ENCODE measurements at places on chromosomes 5 and 9.

- DNase-seq = no peak
Observed at GRCh38 chr5:683551-684481, 9.3 kb downstream of the TPPP start.

GRCh38 chr5:122377026-122377425 lies 65.0 kb downstream of the SNCAIP start:
- DNase-seq = no peak

- peak; percentile 39 for DNase-seq
Observed at GRCh38 chr9:100426530-100427365, at the start of gene MSANTD3. TSS of gene MSANTD3 (plus strand) at chr9:100427143. CDS start at chr9:100441939, 14,796 bp downstream.

- no peak for DNase-seq
Observed at GRCh38 chr5:416636-416960, 26.4 kb upstream of the EXOC3 start.

DNA sequence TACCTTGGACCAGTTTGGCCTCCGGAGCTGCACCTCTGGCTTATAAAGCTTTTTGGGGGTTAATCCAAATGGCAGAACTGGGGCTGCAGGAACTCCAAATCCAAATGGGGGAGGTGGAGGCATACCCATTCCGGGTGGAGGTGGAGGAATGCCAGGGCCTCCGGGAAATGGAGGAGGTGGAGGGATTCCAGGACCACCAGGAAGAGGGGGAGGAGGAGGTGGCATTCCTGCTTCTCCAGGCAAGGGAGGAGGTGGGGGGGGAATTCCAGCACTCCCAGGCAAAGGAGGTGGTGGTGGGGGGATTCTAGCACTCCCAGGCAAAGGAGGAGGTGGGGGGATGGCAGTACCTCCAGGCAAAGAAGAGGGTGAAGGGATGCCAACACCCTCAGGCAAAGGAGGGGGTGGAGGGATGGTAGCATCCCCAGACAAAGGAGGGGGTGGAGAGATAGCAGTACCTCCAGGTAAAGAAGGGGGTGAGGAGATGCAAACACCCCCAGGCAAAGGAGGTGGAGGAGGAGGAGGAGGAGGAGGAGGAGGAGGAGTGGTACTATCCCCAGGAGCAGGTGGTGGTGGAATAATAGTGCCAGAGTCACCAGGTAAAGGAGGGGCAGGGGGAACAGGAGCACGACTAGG lies 45.2 kb downstream of the DIAPH1 start:
- no peak for DNase-seq

GRCh38 chr5:102528600-102528999 lies 29.8 kb upstream of the SLCO6A1 start:
- no peak for DNase-seq

DNA sequence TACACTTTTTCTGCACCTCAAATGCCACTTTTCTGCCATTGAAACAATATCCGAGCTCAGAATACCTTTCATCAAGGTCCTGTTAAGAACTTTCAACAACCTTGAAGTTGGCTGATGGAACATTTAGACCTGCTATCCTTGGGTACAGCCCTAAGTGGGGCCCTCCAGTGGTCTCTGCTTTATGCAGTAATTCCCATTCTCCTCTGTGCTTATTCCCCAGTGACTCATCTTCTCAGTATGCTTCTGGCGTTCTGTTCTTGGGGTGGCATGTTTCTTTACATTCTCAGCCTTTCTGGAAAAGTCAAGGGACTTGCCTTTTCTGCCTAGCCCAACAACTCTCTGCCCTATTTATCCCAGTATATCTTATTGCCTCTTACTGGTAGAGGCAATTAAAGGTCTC lies 7.1 kb downstream of the ANP32B start:
- no peak for DNase-seq

DNA sequence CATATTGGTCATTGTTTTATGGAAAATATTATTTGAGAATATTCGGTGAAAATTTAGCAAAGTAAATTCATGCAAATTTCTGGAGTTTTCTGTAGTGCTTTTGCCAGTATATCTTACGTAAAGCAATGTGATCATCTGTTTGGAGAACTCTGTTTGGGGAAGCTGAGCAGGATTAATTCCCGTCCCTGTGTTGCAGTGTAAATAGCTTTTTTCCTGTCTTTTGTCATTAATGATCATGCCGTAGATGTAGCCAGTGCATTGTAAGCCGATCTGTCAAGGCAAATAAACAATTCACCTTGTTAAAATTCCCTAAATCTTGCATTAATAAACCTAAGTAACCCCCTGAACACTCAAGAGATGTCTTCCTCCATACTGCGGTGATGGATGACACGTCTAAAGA lies 39.2 kb downstream of the PPIC start:
- DNase-seq = no peak

DNA sequence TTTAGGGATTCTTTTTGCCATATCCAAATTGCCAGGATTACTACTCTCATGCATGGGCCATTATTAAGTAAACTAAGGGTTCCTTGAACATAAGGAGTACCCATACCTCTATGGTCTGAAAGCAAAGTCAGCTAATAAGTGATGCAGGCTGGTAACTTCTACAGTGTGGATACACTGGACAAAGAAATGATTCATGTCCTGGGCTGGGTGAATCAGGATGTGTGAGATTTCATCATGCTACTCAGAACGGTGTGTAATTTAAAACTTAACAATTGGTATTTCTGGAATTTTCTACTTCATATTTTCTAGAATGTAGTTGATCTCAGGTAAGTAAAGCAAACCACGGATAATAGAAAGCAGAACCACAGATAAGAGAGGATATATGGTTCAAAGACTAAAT lies 428.8 kb downstream of the CHSY3 start:
- DNase-seq = no peak

DNA sequence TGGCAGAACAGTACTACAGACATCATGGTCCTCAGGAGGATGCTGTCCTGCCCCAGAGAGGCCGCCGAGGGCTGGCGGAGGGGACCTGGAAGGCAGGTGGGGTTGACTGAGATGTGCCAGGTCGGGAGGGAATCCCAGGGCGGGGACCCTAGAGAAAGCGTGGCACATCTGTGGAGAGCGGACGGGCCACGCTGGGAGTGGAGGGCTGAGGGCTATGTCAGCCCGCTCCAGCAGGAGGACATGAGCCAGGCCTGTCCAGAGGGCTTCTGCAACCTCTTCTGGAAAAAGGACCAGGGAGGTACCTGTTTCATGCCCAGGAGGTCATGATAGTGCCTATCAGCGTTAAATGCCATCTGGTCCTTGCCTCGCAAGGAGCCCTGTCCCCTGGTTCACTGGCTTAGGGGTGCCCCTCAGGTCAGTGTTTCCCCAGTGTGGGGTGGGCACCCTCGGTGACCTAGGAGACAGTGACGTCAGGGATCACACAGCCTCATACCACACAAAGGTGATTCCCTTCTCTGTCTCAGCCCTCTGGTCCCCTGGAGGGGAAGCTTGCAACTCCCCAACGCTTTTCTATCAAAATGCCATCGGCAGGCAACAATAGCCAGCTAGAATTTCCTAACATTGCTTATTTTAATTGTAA lies 103.6 kb upstream of the IER5L start:
- no peak for DNase-seq

DNA sequence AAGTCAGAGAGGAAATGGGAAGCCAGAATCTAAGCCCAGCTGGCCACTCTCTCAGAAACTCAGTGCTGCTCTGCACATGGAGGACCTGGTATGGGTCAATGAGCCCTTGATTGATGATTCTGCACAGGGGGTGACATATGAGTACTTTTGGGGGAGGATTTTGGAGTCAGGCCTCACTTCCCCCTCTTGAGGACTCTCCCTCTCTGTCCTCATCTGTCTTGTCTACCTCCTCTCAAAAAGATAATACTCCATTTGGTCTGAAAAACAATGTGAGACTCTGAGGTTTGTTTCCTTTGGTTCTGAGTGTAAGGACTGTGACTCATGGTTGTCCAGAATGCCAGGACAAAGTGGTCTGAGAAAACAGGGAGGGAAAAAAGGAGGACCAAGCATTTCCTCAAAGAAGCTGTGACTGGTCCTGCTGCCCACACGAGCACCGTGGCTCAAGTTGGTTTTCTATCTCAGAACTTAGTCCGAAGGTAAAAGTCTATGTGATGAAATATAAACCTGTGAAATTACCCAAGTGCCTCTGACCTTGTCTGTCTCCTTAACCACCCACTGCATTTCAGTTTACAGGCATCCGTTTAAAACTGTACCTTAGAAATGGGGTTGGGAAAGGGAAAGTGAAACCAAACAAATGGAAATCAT lies 11.1 kb downstream of the TTC39B start:
- DNase-seq = no peak

GRCh38 chr5:67310740-67311139 lies 114.1 kb upstream of the CD180 start:
- no peak for DNase-seq

DNA sequence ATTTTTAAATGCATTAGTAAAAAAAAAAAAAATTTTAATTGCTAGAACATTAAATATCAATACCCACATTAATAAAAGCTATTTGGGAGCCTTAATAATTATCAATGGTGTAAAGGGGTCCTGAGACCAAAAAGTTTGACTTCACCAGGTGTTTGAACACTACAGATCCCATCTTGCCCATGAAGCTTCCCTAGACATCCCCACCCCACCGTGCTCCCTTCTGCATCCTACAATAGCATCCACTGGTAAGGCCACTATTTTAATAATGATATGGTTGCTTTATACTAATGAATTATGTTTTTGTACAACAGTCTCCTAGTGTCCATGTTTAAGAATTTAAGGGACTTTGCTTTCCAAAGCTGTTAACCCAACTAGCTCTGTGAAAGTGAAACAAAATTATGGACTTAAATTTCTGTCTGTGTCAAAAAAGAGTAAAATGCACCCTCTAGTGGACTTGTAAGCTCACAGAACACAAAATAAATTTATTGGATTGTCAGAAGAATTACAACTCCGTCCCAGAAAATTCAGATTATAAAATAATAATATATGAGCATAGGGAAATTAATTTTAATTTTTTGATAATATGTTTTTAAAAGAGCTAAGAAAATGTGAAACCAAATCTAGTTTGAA lies 76.0 kb downstream of the ARL15 start:
- no peak for DNase-seq

DNA sequence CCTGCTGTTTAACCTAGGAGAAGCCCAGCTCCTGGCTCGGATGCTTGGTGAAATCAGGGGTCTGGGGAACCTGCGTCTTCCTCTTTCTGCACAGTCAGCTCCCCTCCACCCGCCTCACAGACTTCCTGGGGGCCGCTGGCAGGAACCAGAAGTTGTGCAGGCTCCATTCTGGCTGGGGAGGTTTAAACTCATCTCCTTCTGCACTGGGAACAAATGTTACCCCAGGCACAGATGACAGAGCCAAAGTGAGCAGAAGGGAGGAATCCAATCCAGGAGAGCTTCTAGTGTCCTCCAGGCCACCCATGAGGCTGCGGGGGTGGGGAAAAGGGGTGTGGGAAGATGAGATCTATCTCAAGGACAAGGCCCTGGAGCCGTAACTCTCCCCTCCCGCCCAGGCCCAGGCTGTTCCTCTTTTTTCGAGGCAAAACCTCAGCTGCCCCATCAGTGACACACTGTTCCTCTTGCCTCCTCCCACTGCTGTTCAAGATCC lies 31.2 kb downstream of the KCNMB1 start:
- DNase-seq = no peak

- DNase-seq = no peak
Observed at GRCh38 chr5:113188436-113188835, 211.8 kb downstream of the DCP2 start.

GRCh38 chr5:95591490-95591901 lies 28.4 kb upstream of the GPR150 start:
- no peak for DNase-seq

Measured in stimulated activated CD8-positive, alpha-beta memory T cell treated with anti-CD3 and anti-CD28 coated beads, Interleukin-2, amount 100 ng/mL, for 1 hour (primary cell).